ENCODE measurements at places on chromosomes 5 and 9.

DNA sequence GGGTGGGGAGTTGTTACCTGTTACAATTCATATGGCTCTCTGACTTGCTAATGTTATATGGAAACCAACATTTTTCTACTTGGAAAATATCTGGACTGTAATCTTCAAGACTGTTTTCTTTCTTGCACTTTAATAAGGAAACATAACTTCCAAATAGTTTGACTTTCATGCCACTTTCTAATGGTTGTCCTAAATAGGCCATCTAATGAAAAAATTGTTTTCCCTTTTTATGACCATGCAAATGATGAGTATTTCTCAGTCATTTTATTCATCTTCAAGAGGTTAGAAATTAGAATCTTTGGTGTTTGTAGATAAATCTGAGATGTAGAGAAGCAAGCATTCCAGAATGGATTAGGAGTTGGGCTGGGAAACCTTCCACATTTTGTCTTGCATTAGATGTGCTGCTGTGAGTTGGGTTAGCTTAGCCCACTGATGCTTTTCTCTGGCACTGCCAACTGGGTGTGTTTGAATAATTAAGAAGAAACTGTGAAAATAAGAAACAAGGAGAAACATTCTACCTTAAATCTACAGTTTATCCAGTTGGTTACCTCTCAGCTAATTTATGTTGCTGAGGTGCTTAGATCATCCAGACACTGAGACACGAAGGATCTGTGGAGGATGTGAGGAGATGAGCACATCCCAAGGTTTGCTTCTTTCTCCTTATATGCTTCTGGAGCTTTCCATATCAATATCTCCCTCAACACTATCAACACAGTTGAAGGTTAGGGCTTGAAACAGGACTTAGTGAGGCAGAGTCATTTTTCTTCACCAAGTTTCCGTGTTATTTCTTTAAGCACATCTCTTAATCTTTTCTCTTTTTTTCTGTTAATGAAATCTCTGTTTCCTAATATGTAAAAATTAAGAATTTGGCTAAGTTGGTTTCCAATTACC lies 2.7 kb downstream of the RASGRF2 start:
- no peak for DNase-seq

DNA sequence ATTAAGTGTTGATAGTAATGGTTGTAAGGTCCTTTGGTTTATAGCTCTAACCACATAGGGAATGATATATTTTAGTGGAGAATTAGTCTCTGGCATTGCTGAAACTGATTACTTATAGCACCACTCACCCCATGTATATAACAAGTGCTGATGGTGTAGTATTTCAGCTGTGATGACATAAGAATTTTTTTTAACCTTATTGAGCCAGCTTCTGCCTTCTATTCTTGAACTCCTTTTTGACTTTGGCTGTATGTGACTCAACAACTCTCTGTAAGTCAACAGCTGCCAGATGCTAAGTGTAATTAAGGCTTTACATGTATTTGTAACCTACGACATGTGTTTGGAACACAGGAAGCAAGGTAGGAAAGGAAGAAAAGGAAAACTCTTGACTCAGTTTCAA lies 929.6 kb upstream of the WWC1 start:
- no peak for DNase-seq

DNA sequence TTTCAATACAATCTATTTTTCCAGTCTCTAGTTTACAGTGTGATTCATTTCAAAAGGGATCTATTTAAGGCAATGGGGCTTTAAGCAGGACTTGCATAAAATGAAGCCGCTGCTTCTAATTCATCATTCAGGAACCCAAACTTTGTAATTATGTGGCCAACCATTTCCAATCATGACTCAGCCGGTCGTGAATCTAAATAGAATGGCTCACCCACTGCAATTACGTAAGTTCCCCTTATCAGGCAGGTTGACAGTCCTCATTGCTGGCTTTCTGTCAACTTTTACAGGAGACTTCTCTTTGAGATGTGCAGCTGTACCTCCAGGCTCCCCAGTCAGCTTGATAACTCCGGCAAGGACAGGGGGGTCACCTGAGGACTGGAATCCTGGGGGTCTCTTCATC lies 152.8 kb upstream of the DAP start:
- DNase-seq: no peak

- no peak for DNase-seq
Measured at GRCh38 chr5:121024416-121025311, 560.6 kb downstream of the PRR16 start.

GRCh38 chr9:85204176-85204575 lies 534.6 kb downstream of the NTRK2 start:
- DNase-seq: no peak

- no peak for DNase-seq
Measured at GRCh38 chr5:151002250-151002649, 18.1 kb upstream of the GPX3 start.

DNA sequence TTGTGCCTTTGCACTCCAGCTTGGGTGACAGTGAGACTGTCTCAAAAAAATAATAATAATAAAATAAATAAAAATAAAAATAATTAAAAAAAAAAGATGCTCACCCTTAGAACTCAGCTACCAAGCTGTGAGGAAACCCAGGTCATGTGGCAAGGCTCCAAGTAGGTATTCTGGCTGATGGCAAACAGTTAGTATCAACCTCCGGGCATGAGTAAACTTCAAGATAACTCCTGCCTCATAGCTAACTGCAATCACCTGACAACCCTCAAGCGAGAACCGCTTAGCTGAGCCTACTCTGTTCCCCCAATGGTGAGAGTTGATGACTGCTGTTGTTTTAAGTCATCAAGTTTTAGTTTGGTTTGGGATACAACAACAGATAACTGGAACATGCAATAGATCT lies 6.1 kb upstream of the SLC44A1 start:
- DNase-seq: no peak

GRCh38 chr9:92328225-92328624 lies 2.5 kb downstream of the CENPP start:
- DNase-seq: no peak

DNA sequence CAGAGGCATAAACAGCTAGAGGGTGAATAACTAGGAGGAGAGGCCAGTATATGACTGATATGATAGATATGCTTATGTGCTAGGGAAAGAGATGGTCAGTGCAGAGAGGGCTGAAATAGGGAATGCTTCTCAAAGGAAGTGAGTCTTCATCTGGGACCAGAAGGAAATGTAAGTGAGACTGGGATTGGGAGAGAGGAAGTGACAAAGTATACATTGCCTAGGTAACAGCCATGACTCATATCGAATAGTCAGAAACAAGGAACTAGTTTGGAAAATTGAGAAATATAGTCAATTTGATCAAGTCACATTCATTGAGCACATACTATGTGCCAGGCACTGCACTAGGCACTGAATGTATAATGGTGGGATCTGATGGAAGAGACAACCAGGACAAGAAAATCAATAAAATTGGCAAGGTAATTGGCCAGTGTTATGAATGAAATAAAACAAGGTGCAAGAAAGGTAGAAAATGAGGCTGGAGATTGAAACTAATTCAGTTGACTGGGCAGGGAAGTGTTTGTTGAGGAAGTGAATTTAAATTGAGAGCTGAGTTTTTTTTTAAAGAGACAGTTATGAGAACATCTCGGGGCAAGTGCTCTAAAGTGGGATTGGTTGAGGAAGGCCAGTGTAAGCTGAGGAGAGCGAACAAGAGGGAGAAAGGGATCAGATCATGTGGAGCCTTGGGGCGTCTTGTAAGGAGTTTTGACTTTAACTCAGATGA lies 4.3 kb downstream of the ERAP2 start:
- DNase-seq: no peak

DNA sequence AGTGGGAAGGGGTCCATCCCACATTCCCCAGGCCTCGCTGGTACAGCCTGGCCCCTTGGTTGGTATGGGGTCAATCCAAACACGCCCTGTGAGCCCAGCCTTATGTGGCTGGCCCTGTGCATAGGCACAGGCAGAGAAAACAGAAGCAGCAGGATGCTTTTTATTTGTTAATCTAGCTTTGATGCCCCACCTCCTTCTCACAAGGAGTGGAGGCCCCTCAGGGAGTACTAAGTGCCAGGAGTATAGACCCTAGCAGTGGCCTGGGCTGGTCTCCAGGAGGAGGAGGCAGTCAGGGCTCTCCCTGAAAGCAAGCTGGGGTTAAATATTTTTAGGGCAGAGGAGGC lies 14.6 kb upstream of the TCF7 start:
- DNase-seq: no peak

- DNase-seq: no peak
Measured at GRCh38 chr5:61600123-61600444, 268.0 kb downstream of the ZSWIM6 start.

DNA sequence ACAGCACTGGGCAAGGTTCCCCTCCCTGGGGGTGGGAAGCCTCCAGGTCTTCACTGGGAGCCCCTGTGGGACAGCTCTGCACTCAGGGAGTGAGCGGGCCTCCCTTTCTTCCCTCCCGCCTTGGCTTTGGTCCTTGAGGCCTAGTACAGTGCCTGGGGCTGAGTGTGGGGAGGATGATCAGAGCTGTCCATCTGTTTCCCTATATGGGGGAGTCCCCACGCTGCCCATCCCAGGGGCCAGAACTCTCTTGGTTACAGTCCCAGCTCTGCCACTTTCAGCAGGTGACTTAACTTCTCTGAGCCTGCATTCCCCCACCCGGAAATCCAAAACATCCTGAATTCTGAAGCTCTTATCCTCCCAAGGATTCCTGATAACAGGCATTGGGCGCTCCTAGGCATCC lies 42.6 kb downstream of the DAB2IP start:
- DNase-seq: no peak

DNA sequence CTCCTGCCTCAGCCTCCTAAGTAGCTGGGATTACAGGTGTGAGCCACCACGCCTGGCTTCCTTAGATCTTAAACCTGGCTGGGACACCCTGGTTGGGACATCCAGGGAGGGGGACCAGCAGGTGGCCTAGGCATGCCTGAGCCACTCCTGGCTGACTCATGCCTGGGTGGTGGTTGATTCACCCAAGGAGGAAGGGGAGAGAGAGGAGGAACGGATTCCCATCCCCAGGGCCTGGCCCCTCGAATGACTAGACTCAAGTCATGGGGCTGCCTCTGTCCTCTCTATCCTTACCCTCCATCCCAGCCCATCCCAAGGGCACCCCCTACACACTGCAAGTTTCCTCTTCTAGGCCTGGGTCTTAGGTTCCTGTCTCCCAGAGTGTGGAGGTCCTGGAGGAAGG lies 12.7 kb downstream of the EEIG1 start:
- no peak for DNase-seq

DNA sequence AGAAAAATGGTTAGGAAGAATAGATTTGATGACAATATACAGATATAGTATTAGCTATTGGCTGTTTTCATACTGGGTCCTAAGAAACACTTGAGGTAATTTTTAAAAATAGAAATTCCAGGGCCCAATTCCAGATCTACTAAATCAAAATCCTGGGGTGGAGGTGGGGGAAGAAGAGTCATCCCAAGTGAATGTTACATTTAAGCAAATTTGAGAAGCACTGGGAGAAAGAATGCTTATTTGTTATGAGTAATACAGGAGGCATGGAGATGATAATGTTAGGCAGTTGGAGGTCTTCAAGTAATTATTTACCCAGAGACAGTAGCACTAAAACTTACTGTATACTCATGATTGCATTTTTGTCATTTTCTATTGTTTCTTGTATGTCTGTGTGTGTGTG lies 93.0 kb upstream of the DAB2 start:
- no peak for DNase-seq

- no peak for DNase-seq
Measured at GRCh38 chr9:82332018-82332773, 343.6 kb downstream of the SPATA31D1 start.

DNA sequence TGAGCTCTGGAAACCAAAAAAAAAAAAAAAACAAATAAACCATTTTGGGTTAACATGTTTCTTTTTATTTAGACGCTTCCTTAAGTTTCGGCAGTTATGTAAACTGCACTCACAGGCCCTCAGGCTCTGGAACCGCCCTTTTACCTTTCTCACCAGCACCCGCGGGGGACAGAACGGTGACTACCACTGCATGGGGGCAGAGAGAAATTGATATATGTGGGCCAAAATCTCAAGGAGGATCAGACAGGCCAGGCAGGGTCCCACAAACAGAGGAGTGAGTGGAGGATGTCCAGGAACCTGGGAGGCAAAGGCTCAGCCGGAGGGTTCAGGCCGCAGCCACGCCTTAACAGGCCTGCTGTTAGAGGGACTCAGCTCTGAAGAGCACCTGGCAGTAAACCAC lies 54.4 kb downstream of the IRX2 start:
- DNase-seq: no peak

GRCh38 chr9:137411260-137411644 lies 11.7 kb downstream of the EXD3 start:
- DNase-seq: no peak

- no peak for DNase-seq
Measured at GRCh38 chr5:168890816-168891812, 311.9 kb upstream of the PANK3 start.

DNA sequence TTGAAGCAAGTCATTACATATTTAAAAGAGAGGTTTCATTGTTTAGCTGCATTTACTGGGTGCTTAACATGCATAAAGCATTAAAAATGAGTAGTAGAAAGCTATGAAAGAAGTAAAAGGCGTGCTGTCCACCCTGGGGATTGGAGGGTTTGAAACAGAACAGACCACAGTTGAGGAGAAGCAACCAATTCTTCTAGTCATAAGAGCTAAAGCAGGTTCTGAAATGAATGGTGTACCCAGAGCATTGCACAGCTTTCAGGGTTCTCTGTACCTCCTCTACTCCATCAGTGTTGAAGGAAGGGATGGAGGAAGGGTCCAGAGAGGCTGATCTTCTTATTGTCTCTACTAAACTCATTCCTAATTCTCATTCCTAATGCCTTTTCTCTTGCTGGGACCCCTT lies 68.9 kb downstream of the SH3RF2 start:
- no peak for DNase-seq

DNA sequence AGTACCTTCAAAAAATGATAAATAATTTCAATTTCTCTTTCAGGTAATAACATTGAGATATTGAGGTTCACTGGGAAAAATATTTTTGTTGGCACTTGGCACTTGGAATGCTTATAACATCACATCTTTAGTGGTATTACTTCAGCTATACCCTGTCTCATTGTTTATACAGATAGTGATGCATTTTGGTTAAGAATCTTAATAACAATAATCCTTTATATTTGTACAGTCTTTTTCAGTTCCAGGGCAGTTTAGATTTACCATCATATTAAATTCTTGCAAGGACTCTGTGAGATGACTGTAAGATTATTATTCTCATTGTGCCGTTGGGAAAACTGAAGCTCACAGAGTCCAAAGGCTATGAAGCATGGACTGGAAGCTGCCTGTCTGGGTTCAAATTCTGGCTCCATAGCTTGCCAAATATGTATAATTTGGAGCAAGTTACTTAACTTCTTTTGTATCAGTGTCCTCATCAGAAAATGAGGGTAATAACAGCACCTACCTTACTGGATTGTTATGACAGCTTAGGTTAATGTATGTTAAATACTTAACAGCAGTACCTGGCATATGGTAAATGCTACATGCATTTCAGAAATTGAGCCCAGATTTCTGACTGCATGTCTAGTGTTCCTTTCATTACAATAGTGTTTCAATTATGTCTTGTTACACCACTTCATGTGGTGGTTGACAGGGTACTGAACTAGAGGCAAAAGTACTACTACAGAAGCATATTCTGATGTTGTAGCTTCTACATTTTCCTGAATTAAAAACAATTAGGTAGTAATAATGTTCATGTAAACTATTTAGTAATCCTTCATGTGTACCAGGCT lies 272.2 kb downstream of the PLK2 start:
- DNase-seq: no peak
